ENCODE measurements at places on chromosomes 2 and 18.

- no peak for DNase-seq
These were observed 12.0 kb upstream of the DGKD start for GRCh38 chr2:233342301-233342700.

GRCh38 chr18:25915907-25916306 lies 174.5 kb downstream of the SS18 start:
- no peak for DNase-seq

DNA sequence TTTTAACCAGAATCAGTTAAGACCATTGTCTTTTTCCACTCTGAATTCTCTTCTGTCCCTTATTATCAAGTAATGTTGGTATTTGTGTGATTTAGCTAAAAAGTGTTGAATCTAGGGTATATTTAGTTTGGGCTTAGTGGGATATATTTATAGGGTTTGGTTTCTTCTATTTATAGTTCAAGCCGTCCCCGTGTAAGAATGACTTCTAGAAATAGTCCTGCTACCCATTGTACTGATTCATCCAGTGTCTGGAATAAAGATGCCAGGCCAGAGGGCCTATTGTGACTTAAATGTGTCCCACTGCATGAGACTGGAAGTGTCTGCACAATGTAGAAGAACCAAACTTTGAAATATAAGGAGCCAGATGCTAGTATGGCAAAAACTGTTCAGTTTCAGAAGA lies 364.8 kb downstream of the TNS1 start:
- no peak for DNase-seq

GRCh38 chr2:151826737-151827157 lies 1.5 kb downstream of the ARL5A start:
- no peak for DNase-seq

GRCh38 chr18:3610813-3611212 lies 160.8 kb downstream of the TGIF1 start:
- no peak for DNase-seq

DNA sequence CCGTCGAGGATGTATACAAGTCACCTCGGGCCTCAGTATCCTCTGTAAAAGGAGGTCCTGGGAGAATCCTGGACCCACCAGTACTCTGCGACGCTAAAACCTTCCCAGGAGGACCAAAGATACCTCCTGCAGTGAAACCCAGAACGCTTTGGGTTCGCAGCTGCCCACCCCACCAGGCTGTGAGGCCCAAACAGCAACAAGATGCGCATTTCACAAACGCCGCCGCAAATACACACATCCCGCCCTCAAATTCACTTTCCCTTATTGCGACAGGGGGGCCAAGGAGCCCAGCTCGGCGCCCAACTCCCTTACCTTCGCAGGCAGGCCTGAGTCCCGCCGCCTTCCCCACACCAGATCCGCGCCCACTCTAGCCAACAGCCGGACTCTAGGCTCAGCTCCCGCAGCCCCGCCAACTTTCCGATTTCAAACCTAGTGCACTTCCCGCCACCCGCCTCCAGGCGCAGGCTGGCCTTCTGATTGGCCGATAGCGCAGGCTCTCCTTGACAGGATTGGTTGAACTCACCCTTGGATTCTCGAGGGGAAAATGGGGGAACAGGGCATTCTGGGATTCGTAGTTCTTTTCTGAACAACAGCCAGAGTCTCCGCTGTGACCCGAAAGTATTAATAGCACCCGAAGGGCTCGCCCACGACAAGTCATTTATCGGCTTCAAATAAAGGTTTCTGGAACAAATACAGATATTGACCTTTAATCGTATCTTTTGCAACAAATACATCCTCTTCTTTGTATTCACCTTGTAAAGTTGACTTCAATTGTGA lies at the start of gene SPC25:
Gene SPC25 (minus strand): TSS at position 425 of the 777 bp plus-strand sequence. CDS start 911 bp downstream, outside the sequence.
- DNase-seq, result peak; percentile 29

DNA sequence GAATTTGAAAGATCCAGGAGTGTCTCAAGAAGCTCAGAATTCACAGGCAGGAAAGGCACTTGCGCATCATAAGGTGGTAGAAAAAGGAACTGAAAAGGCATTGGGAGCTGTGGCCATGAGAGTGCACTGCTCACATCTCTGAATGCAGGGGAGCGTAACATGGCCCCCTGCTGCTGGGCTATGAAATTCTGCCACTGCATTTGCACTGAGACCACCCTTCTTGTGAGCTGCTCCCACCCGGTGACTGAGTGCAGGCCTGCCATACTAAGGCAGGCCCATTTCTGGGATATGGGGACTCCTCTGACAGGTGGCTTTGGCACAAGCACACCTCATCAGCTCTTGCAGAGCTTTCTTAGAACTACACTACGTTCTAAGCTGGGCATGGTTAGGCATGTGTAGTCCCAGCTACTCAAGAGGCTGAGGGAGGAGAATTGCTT lies 25.3 kb upstream of the STARD7 start:
- DNase-seq, result no peak

GRCh38 chr2:194621945-194622344 lies 1035.1 kb upstream of the SLC39A10 start:
- DNase-seq, result no peak

GRCh38 chr2:19839438-19839837 lies 62.3 kb downstream of the TTC32 start:
- DNase-seq, result no peak

- DNase-seq, result no peak
These were observed 14.6 kb upstream of the CSRNP3 start for GRCh38 chr2:165454905-165455304.

GRCh38 chr18:47929681-47930198 lies 719 bp downstream of the SMAD2 start:
- no peak for DNase-seq

GRCh38 chr2:55107436-55107835 lies 57.2 kb upstream of the RTN4 start:
- DNase-seq, result no peak

DNA sequence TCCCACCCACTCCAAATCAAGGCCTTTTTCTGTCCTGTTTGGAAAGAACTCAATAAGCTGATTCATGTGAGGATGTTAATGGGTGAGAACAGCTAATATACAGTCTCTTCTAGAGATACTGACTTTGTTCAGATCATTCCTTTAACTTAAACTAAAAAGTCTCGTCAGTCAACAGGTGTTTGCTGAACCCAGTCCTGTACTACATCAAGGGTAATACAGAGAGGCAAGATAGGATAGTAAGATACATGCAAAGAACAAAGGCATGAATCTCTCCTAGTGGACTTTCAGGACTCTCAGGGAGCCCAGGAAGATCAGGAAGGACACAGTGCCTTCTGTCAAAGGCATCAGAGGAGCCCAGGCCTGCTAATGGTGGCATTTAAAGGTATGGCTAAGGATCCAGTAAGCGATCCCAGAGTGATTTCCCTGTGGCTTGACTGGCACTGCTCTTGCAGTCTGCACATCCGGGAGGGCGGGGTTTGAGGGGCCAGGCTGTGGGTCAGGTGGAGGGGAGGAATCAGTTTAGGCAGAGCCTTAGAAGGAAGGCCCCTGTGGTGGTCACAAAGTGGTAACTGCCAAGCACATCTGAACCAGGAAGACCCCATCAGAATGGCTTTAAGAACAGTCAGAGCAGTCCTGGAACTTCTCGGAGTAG lies 54.0 kb downstream of the EPAS1 start:
- DNase-seq, result no peak

DNA sequence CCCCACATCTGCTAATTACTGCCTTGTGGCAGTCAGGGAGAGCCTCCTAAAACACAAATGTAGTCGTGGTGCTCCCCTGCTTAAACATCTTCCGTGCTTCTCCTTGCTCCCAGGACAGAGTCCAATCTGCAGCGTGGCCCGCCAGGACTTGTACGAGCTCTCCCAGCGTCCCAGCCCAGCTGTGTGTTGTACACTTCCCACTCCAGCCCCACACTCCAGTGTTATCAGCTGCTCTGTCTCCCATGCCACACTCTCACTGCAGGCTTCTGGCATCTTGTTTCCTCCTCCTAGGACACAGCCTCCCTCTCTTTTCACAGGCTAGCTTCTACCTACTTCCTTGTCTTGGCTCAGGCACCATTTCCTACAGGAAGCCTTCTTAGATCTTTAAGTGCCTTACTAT lies 199.4 kb downstream of the ALPK2 start:
- DNase-seq, result no peak

DNA sequence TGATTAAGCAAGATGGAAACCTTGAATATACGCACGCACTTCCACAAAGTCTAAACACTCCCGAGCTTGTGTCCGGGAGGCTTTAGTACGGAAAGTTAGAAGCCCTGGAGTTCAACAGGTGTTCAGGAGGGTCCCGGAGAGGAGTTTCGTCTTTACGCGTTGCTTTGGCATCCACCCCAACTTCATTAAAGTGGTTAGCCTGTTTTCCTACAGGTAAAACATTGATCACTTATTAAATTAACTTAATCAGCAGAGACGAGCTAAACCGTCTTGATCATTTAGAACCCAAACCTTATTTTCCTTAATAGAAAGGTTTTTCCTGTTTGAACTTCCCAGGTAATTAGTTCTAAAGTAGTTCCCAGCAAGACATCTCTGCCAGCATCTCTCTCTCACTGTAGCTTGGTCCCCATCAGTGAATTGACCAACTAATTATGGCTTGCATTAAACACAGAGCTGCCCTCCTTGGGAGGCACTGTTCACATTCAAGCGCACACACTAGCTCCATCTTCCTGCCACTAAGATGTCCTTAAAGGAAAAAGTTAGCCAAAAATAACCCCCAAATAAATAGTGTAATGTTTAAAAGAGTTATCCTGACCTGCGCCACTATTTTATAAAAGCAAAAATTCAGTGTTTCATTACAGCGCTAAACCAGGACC lies 1.4 kb downstream of the NPAS2 start:
- no peak for DNase-seq

DNA sequence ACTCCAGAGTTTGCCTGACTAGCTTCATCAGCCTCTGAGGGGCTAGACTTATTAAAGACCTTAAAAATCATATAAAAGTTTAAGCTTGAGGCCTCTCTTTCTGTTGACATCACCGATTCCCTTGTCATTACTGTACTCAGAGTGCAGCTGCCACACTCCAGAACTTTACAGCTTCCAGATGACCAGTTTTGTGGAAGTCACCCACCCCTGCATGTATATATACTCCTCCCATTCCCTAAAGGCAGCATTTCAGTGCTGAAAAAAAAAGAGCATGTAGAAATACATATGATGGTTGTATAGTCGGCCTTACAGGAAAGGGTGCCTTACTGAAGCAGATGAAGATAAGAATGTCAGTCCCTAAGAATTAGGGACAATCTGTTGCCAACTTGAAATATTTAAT lies 117.3 kb downstream of the FEZ2 start:
- no peak for DNase-seq

GRCh38 chr2:134846213-134846612 lies 7.8 kb downstream of the ACMSD start:
- no peak for DNase-seq

DNA sequence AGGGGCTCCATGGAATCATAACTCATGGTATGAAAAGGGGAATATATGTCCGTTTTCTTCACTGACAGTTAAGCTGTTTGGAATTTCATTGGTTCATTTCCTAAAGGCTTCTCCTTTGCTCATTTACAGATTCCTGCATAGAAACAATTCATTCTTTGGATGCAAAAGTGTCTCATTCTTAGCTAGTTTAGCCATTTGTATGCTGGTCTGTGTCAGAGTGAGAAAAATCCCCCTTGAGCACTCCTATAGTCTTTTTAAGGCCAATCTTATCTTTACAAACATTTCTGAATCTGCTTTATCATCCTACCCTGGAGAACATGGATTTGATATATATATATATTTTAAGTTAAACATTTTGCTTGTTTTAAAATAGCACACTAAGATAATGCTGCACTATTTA lies 1260.9 kb upstream of the NRXN1 start:
- DNase-seq, result no peak

DNA sequence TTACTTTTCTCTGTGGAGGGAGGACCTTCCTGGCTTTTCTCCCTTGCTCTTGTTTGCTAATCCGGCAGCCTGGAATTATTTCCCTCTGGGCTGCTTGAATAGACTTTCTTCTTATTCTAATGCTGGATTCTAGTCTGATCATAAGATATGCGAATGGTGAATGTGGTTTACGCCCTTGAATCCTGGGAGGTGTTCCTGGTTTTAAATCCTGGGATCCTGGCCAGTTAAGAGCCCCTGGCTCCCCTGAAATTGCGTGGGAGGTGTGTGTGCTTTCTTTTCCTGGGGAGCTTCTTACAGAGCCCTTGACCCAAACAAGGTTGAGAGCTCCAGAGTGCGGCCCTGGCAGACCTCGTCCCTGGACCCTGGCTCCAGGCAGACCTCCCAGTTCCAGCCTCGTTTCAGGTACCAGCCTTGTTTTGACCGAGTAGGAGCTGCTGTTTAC lies 2.8 kb downstream of the SH3BP4 start:
- DNase-seq, result no peak

DNA sequence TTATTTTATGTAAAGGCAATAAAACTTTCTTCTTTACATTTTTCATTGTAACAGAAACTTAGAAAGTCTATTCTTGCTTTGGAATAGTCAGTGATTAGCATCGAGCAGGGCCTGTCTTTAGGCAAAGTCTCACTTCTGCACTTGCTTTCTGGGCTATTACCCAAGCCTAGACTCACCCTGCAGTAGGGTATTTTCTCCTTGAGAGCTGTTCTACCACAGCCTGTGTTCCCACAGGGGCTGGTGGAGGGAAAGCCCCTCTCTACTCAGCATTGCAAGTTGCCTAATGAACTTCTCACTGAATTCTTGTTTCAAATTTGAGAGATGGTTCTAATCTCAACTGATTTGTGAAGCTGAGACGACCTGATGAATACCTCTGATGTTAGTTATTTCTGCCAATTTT lies 111.7 kb upstream of the KLHL14 start:
- no peak for DNase-seq

GRCh38 chr18:11108947-11109346 lies 40.4 kb downstream of the PIEZO2 start:
- no peak for DNase-seq

DNA sequence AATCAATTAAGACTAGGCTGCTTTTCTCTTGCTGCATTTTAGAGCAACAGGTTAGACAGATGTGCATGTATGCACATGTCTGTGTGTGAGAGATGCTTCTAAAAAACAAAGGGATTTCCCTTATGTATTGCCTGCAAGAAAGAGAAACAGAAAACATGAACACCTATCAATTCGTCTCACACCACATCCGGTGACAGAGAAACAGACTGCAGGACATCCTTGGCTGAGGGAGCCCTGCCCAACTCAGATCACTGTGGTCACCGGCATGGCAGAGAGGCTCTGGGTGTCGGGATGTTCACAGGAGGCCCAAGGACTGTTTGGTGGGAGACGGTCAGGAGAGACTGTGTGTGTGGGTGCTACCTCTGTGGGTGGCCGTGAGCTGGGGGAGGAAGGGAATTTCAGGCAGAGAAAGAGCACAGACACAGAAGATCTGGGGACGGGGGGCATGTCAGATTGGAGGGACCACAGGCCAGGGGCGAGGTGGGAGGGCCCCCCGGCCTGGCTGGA lies 24.9 kb downstream of the FHL2 start:
- DNase-seq, result no peak

- no peak for DNase-seq
These were observed 124.3 kb downstream of the PAX3 start for GRCh38 chr2:222174450-222174849.

DNA sequence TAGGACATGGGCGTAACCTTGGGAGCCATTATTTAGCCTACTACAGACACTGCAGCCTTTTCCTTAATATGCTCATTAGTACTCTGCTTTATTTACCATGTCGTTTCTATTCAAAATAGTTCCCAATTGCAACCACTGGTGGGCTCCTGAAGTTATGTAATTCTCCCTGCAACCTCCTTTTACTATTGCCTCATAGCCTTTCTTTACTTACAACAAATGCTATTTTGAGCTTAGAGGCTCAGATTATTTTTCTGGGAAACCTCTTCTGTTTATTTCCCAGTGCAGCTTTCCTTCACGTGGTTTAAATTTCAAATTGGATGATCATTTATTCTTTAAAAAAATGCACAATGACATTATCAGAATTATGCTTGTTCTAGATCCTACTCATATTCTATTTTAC lies 492.3 kb upstream of the TMEFF2 start:
- DNase-seq, result no peak
